ENCODE measurements at places on chromosomes 5 and 9. TPM values are rescaled to one million over a fixed set of nuclear protein-coding genes. Genes with fewer than 3 reads are reported as not detected.

- H3K4me1 ChIP-seq: no peaks in the 10 kb centered on the region
- no peaks in the 10 kb centered on the region for H3K27me3 ChIP-seq
- H3K36me3 ChIP-seq: no peaks in the 10 kb centered on the region
- H3K4me3 ChIP-seq: no peak overlapping the region
- DNase-seq: no peak
- H3K27ac ChIP-seq: no peak overlapping the region
Observed at GRCh38 chr5:27341342-27341741, 303.0 kb upstream of the CDH9 start.

DNA sequence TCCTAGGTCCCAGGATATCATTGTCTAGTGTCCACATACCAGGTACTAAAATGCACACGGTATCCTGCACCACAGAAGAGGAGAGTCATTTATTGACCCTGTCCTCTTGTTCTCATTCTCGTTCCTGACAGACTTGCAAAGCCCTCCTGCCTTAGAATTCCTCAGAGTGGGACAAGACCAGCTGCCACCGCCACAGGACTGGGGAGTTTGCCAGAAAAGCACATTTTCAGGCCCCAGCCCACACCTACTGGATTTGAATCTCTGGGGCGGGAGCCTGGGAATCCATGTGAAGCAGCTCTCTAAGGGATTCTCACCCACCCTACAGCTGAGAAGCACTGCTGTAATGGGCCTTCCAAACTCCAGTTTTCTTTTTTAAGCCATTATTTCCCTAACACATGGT, 68.0 kb upstream of the FANCC start:
- H3K27ac ChIP-seq: no peak overlapping the region
- no peak overlapping the region for H3K4me3 ChIP-seq
- no peaks in the 10 kb centered on the region for H3K36me3 ChIP-seq
- no peaks in the 10 kb centered on the region for H3K27me3 ChIP-seq

GRCh38 chr9:17330097-17330496, 195.3 kb downstream of the CNTLN start:
- no peak for DNase-seq
- H3K36me3 ChIP-seq: peaks cover 9% of the 10 kb centered on the region
- no peak overlapping the region for H3K27ac ChIP-seq
- no peak overlapping the region for H3K4me3 ChIP-seq
- H3K4me1 ChIP-seq: no peaks in the 10 kb centered on the region
- H3K27me3 ChIP-seq: no peaks in the 10 kb centered on the region

- H3K27ac ChIP-seq: peak overlapping the region; percentile 58
- peaks cover 38% of the 10 kb centered on the region for H3K4me1 ChIP-seq
- H3K36me3 ChIP-seq: no peaks in the 10 kb centered on the region
- DNase-seq: peak; percentile 62
- H3K4me3 ChIP-seq: no peak overlapping the region
- H3K27me3 ChIP-seq: no peaks in the 10 kb centered on the region
Observed at GRCh38 chr5:71924325-71924724, 182.9 kb upstream of the MAP1B start.

DNA sequence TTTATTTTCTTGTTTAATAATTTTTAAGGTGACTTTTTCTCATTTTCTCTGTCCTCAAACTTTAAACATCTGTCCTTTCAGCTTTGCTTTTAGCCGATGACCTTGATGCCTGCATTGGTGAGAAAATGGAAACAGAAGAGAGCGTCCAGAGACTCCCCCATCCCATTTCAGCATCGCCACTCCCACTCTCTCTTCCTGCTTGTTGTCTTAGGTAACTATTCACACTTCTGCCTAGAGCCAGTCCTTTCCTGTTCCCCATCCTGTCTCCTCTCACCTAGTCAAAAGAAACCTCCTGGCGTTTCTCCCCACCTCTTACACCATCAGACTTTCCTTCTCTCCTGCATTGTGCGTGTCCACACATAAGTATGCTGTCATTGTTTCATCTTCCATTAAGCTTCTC, 124.6 kb downstream of the MAST4 start:
- H3K27ac ChIP-seq: no peak overlapping the region
- no peaks in the 10 kb centered on the region for H3K27me3 ChIP-seq
- no peaks in the 10 kb centered on the region for H3K4me1 ChIP-seq
- no peak for DNase-seq
- no peak overlapping the region for H3K4me3 ChIP-seq
- no peaks in the 10 kb centered on the region for H3K36me3 ChIP-seq

GRCh38 chr9:85521371-85522197, 220.2 kb downstream of the AGTPBP1 start:
- H3K4me1 ChIP-seq: peaks cover 13% of the 10 kb centered on the region
- no peak overlapping the region for H3K4me3 ChIP-seq
- no peak overlapping the region for H3K27ac ChIP-seq
- peak; percentile 77 for DNase-seq
- H3K27me3 ChIP-seq: no peaks in the 10 kb centered on the region

DNA sequence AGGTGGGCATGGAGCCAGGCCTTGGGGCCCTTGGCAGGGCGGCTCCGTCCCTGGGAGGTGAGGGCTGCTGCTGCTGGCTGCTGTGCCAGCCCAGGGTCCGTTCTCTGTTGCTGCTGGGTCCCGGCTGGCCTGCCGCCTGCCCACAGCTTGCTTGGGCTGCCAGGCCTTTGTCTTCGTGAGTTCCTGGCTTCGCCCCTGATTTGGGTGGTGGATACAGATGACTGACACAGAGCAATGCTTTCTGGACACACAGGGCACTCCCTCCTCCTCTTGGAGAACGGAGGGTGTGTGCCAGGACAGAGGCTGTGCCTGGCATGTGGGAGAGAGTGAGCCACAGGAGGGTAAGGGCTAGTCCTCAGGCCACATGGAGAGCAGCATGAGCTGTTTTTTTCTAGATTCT, 166.1 kb downstream of the MACROH2A1 start:
- peaks cover 42% of the 10 kb centered on the region for H3K4me1 ChIP-seq
- DNase-seq: no peak
- no peak overlapping the region for H3K27ac ChIP-seq
- no peak overlapping the region for H3K4me3 ChIP-seq
- H3K36me3 ChIP-seq: no peaks in the 10 kb centered on the region

- peak overlapping the region; percentile 67 for H3K27ac ChIP-seq
- peaks cover 7% of the 10 kb centered on the region for H3K36me3 ChIP-seq
- peaks cover 76% of the 10 kb centered on the region for H3K4me1 ChIP-seq
- H3K27me3 ChIP-seq: no peaks in the 10 kb centered on the region
- H3K4me3 ChIP-seq: no peak overlapping the region
Observed at GRCh38 chr5:140245341-140245740, 57.6 kb downstream of the PFDN1 start.

- no peak overlapping the region for H3K4me3 ChIP-seq
- no peaks in the 10 kb centered on the region for H3K27me3 ChIP-seq
- no peak overlapping the region for H3K27ac ChIP-seq
- DNase-seq: no peak
- H3K4me1 ChIP-seq: peaks cover 12% of the 10 kb centered on the region
Observed at GRCh38 chr9:75927356-75927755, 36.9 kb downstream of the PCSK5 start.

DNA sequence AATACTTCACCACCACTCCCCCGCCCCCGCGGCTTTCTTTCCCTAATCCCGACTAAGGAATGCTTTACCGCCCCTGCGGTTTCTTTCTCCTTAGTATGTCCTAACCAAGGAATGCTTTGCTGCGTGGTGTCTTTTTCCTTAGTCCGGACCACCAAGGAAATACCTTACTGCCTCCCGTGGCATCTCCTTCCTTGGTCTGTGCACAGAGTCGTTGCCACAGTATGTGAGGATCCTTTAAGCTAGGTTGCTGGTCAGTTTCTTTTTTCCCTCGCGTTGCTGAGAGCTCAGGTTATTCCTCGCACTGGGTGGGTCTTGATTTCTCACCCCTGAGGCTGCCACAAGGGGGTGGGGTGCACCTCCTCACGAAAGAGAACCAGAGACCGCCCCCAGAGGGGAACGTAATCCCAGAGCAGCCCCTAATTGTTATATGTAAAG, 309.4 kb downstream of the NR3C1 start:
- DNase-seq: peak; percentile 91
- peaks cover 5% of the 10 kb centered on the region for H3K4me1 ChIP-seq
- peak overlapping the region; percentile 45 for H3K4me3 ChIP-seq
- H3K27me3 ChIP-seq: no peaks in the 10 kb centered on the region

- no peak overlapping the region for H3K27ac ChIP-seq
- H3K4me3 ChIP-seq: no peak overlapping the region
- no peaks in the 10 kb centered on the region for H3K27me3 ChIP-seq
- no peaks in the 10 kb centered on the region for H3K36me3 ChIP-seq
- no peak for DNase-seq
- H3K4me1 ChIP-seq: no peaks in the 10 kb centered on the region
Observed at GRCh38 chr5:146068977-146069779, 36.2 kb downstream of the PLAC8L1 start.

DNA sequence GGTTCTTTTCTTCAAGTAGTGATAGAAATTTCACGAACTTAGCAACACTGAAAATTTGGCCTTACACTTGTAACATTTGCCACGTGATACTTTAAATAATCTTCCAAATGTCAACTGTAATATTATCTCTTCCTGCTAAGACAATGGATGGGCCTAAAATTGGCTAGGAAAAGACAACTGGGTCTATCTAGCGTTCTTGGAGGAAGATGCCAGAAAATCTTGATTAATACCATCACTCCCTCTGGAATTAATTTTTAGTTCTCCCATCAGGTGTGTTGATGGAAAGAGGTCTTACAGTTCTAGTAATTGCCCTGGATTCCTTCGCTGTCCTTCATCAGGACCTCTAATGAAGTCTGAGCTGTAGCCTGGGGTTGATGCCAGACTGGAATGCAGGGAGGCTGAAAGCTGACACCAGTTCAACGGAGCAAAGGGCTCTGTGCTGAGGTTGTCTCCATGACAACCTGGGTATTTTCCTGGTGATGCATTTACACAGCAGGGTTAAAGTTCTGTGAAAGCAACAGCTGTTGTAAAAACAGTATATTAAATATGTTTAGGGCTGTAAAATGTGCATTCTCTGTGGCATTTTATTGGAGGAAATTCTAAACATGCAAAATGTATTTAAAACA, 92.3 kb downstream of the GAS1 start:
- DNase-seq: no peak
- no peak overlapping the region for H3K27ac ChIP-seq
- H3K36me3 ChIP-seq: no peaks in the 10 kb centered on the region
- no peak overlapping the region for H3K4me3 ChIP-seq

DNA sequence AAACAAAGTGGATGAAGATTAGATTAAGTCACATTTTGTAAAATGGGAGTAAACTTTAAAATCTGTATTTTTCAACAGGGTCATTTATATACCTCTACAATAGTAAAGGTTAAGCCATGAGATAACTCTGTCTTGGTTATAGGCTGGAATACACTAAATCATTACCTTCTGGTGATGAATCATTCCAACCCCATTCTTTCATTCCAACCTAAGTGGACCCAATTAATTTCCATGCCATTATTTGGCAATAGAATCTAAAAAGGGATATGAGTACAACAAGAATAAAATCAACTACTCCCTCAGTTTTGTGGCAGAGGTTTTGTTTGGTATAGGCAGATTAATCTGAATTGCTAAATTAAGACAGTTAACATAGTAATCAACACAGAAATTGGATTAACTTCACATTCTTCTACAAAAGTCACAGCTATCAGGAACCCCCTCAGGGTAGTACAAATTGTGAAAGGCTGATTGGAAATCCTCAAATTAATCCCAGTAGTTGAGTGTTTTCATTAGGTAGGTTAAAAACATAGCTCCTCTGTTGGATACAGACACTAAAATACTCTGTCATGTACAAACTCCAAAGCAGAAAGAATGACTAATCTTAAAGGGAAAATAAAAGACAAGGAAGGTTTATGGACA, 54.2 kb downstream of the ELAVL2 start:
- DNase-seq: no peak
- H3K4me3 ChIP-seq: no peak overlapping the region
- H3K27me3 ChIP-seq: no peaks in the 10 kb centered on the region
- no peaks in the 10 kb centered on the region for H3K4me1 ChIP-seq

- no peak for DNase-seq
- H3K36me3 ChIP-seq: no peaks in the 10 kb centered on the region
- H3K4me3 ChIP-seq: no peak overlapping the region
- no peaks in the 10 kb centered on the region for H3K4me1 ChIP-seq
- H3K27me3 ChIP-seq: no peaks in the 10 kb centered on the region
- H3K27ac ChIP-seq: no peak overlapping the region
Observed at GRCh38 chr5:40223884-40224402, 455.8 kb upstream of the PTGER4 start.

DNA sequence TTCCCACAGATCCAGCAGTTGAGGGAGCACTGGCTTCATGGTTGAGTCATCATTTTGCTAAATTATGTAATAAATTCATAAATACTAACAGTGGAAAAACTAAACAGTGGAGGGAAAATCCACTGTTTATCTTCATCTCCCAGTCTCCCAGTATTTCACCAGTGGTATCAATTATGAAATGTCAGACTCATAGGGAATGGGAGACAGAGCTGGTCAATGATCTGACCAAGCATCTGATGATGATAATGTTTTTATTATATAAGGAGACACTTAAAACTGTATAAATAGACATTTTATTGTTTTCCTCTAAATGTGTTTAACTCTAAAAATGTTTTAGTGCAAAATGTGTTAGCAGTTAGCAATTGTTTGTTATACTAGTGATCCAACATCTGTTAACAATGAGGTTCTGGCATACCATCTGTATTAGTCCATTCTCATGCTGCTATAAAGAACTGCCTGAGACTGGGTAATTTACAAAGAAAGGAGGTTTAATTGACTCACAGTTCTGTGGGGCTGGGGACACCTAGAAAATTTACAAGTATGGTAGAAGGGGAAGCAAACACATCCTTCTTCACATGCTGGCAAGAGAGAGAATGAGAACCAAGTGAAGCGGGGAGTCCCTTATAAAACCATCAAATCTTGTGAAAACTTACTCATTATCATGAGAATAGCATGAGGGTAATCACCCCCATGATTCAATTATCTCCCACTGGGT, 11.8 kb upstream of the REEP5 start:
- no peak overlapping the region for H3K27ac ChIP-seq
- DNase-seq: no peak
- no peaks in the 10 kb centered on the region for H3K4me1 ChIP-seq
- H3K27me3 ChIP-seq: no peaks in the 10 kb centered on the region

Gene SAXO1
- 0.17 TPM for total RNA-seq

Gene PCDHGA6
- total RNA-seq: 5.0 TPM

Gene COL27A1
- 2.5 TPM for total RNA-seq

Gene FBN2
- 5.4 TPM for total RNA-seq

Gene LHX3
- not detected for total RNA-seq
